ENCODE measurements at places on chromosomes 12 and 14.

- DNase-seq: no peak
These were observed 5.3 kb upstream of the HNF1A start for GRCh38 chr12:120972870-120973543.

GRCh38 chr14:79709573-79709972, 501.7 kb downstream of the DIO2 start:
- no peak for DNase-seq

- DNase-seq: no peak
These were observed 18.0 kb downstream of the RIMBP2 start for GRCh38 chr12:130698106-130698505.

DNA sequence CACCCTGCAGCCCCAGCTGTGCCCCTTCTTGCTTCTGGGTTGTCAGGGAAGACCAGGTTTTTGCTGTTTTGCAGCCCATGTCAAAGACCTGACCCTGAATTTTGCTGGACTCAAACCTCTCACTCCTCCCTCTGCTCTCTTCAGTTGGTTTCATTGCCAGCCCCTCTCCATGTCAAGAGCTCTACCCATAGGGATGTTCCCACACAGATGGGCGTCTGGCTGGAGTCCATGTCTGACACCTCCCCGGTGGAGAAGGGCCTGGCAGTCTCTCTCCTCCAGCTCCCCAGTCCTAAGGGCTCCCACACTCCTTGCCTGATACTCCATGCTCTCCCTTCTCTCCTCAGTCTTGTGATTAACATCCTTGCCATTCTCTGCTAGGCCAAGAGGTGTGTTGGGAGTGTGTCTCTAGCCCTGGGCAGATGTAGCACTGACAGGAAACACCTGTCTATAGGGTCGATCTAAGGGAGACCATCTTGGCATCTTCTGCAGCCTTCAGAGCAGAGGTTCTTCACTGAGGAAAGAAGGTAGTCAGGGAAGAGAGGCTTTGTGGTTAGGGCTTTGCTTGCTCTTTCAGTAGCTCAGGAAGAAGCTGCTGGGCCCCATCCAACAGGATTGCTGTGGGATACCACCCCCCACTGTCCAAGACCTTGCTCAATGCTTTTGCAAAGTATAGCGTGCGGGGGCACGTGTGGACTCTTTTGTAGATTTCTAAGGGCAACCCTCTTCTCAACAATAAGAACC, 4.7 kb downstream of the ASIC1 start:
- DNase-seq: peak; percentile 79

- DNase-seq: no peak
These were observed 81.2 kb downstream of the C14orf132 start for GRCh38 chr14:96120392-96120791.

- no peak for DNase-seq
These were observed 1459.6 kb upstream of the TMEM132C start for GRCh38 chr12:126807312-126807865.
